ENCODE measurements at places on chromosomes 16 and 17.

GRCh38 chr16:51161440-51162195, 10.5 kb upstream of the SALL1 start:
- DNase-seq, result no peak

DNA sequence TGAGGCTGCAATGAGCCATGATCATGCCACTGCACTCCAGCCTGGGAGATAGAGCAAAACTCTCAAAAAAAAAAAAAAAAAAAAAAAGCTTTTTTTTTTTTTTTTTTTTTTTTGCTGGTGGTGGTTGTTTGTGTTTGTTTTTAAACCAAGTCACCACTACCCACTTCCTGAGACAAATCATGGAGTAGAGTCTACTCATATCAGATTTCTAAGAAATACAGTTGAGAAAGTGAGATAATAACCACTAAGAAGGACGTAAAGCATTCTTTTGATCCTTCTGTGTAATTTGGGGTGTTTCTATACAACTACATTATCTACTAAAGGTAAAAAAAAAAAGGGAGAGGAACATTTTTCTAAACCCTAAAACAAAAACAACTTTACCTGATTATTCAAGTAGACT, 38.0 kb downstream of the AXIN2 start:
- DNase-seq, result no peak

GRCh38 chr16:53495325-53495724, 7.7 kb downstream of the AKTIP start:
- DNase-seq, result no peak

DNA sequence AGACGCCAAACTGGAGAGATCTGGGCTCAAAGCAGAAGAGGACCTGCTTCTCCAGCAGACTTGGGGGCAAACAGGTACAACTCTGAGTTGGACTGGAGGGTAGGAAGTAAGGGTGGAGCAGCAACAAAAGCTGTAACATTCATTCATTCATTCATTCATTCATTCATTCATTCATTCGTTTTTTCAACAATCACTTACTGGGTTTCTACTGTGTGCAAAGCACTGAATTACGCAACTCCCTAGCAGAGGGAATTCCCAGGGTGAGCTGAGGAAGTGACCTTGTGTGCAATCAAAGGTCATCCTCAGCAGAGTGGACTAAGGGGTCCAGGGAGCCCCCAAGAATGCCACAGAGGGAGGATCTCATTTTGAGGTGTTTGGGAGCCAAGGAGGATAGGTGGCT, 231.1 kb upstream of the SDK2 start:
- no peak for DNase-seq

- DNase-seq, result no peak
Measured at GRCh38 chr17:36001110-36001771, at the start of gene CCL15. Gene CCL15, minus strand, starts transcription at chr17:36001553. Its CDS starts 61 bp downstream, at chr17:36001492.

DNA sequence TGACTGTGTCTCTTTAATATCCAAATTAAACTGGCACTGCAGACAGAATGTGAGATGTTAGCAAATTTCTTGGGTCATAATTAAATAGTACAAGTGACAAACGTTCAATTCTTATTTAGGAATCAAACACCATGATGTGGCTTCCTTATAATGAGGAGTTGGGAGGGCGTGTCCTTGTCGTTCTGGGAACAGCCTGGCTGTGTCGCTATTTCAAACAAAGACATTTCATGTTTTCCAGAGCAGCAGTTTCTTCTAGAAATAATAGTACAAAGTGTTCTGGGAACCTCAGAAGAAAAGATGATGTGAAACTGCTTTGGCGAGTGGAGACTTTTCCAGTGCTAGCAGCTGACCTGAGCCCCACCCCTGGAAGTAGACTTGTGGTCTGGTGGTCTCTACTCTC, 301.7 kb upstream of the N4BP1 start:
- DNase-seq, result no peak

GRCh38 chr17:5943232-5943631, 126.9 kb upstream of the WSCD1 start:
- DNase-seq, result no peak

GRCh38 chr17:7281953-7282751, 634 bp downstream of the SLC2A4 start:
- DNase-seq, result no peak
